ENCODE measurements at places on chromosomes 1 and 21.

GRCh38 chr21:35838350-35838749 lies 222.0 kb downstream of the SETD4 start:
- DNase-seq = no peak

GRCh38 chr1:62241371-62242131 lies 46.9 kb downstream of the L1TD1 start:
- no peak for DNase-seq

GRCh38 chr1:59500950-59501742 lies 204.3 kb downstream of the FGGY start:
- no peak for DNase-seq

DNA sequence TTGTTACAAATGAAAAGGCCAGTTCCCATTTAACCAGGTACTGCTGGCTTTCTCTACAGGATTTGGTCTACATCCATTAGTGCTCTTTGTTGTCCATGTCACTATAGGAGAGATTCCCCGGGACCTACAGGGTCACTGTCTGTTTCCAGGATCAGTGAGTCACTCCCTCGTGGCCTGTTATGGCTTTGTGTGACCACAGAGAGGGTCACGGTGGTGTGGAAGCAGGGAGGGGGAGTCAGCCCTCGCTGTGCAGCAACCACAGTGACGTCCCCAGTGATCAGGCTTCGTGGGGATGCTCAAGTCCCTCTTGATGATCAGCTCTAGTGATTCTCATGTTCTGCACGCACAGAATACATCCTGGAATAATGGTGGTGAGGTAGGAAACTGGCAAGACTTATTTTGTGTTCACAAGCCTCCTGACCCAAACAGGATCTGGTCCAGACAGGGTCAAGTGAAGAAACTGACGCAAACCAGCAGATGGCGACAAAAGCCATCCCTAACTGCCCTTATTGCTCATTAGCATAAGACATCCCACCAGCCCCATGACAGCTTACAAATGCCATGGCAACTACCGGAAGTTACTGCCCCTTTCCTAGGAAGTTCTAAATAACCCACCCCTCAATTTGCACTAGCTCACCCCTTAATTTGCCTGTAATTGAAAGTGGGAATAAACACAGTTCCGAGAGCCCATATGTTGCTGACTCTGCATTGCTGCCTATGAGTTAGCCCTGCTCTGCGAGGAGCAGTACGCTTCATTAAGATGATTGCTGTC lies 98.5 kb downstream of the DISC1 start:
- peak; percentile 71 for DNase-seq

GRCh38 chr1:64514197-64514765 lies 44.4 kb downstream of the CACHD1 start:
- DNase-seq = peak; percentile 77

GRCh38 chr1:9371391-9371935 lies 78.8 kb downstream of the SPSB1 start:
- DNase-seq = peak; percentile 34

DNA sequence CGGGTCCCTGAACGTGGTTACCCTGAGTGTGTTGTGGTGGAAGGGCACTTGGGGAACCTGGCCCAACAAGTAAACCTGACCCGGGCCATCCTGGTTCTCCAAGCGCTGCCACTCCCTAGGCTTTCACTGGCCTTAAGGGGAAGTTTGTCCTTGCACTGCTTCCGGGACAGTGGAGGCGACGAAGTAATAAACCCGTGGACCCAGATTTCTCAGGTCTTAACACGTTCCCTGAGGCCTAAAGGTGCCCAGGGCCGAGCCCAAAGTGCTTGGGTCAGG lies 261 bp upstream of the CCDC24 start:
- DNase-seq = no peak

- peak; percentile 93 for DNase-seq
These were observed 13.9 kb downstream of the WNT2B start for GRCh38 chr1:112522621-112523020.

DNA sequence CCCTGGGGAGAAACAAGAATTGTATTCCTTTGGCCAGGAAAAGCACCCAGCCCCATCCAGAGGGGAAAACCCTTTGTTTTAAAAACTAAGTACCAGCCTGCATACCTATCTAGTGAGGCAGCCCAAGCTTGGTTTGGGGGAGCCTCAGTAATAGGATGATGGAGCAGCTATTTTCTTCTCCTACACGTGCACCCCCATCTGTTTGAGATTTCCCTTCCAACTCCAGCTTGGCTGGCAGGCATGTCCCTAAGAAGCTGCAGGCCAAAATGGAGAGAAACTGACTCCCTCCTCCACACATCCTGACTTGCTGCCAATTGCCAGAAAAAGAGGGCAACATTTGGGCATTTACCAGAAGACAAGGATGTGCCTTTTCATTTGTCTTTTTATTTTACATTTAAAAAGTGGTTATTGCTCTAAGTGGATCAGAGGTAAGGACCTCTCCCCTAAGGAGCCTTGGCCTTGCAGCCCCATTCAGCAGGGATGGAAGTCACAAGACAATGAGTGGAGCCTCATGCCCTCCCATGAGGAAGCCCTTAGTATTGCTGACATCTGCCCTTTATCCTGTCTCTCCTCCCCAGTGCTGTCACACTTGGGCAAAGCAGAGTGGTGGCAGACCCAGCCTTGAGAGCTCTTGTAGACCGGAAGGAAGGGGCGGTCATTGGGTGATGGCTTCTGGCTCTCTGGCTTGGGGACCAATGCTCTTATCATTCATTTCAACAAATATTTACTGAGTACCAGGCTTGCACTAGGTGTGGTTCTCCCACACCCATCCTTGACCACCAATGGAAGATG lies 8.6 kb downstream of the FNDC5 start:
- no peak for DNase-seq

- DNase-seq = peak; percentile 66
These were observed 17.2 kb downstream of the DAP3 start for GRCh38 chr1:155706139-155706538.

All from fibroblast of mammary gland (primary cell).